ENCODE measurements at places on chromosomes 11 and 22. TPM values are rescaled to one million over a fixed set of nuclear protein-coding genes. Genes with fewer than 3 reads are reported as not detected.
A peak's percentile ranks its signal among the peaks of the same experiment; 100 is the strongest.

ARHGEF17 gene
- 1.4 TPM for polyA plus RNA-seq

C1QTNF5 gene
- polyA plus RNA-seq = 7.3 TPM

MS4A4A gene
- 3.2 TPM for polyA plus RNA-seq

PAX6 gene
- 1.4 TPM for polyA plus RNA-seq

OR51B4 gene
- not detected for polyA plus RNA-seq

GRCh38 chr11:22042081-22042480 lies 150.8 kb upstream of the ANO5 start:
- no peak for DNase-seq

DNA sequence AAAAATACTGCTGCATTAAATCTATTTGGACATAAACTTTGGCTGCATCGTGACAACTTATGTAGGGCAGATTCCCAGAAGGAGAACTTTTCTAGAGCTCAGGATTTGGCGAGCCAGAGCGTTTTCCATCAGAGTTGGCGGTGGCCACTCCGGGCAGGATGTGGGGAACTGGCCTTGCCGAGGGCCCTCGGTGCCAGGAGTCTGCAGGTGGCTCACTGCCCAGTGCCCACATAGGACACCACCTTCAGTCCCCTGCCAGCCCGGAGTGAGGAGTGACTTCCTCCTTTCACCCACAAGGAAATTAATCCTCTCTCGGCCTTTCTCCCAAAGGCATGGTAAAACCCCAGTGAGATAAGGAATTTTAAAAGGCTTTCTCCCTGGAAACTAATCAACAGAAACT lies 1.6 kb upstream of the LGALS2 start:
- DNase-seq = peak; percentile 66

DNA sequence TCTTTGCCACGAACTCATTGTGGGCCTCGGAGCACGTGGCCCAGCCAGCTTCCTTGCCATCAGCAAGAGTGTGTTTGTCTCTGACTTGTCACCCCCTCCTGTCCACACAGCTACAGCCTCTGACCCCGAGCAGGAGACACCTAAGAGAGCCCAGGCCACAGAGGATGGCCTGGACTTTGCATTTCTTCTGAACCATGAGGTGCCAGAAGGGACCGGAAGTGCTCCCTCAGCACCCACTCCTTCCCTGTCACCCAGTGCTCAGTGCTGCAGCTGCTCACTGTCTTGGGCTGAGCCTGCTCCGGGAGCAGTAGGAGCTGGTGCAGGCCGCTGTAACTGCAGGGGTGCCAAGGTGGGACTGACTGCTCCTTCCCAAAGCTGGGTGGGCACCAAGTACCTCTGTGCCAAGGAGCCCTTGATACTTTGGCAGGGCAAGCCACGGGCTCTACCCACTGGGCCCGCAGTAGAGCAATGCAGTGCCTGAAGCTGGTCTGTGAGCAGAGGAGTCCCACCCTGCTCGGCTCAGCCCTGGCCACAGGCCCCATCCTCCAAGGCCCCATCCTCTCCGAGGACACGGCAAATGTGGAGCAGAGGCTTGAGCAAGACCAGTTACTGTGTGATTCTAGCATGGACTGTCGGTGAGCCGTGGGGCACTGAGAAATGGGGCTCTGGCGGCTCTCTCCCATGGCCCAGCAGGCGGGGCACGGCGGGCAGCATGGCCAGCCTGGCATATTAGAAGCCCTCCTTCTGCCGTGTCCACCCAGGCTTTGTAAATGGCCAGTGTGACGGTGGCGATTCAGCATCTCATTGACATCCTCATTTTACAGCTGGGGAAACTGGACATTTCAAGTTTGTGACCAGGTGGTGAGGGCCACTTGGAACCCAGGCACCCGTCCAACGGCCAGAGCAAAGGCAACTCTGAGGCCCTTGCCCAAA lies 6.3 kb downstream of the GRK2 start:
- DNase-seq = no peak

DNA sequence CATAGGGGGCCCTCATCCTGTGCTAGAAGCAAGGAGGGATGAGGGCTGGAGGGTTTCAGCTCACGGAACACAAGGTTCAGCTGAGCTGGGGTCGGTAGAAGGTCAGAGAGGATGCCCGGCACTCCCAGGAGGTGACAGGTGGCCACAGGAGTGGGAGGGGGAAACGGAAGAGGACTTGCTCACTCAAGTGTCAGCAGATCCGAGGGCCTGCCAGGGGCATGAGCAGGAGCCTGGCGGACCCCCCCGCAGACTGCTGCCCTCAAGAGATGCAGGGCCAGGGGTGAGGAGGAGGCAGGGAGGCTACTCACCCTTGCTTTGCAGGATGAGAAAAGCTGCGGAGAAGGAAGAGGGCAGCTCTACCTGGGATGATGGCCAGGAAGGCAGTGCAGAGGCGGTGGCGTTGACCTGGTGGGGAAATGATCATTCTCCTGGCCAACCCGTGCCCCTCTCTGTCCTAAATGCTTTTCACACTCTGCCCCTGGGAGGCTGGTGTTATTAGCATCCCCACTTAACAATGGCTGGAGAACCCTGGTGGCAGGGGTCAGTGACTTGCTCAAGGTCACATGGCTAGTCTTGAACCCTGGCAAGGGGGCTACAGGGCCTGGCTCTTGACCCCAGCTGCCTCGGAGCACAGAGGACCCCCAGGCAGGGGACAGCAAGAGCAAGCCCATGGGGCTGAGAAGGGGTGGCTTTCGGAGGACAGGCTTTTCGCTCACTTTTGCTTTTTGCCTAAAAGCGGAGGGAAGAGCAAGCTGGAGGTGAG lies 30.1 kb upstream of the CSNK1E start:
- DNase-seq = no peak

DNA sequence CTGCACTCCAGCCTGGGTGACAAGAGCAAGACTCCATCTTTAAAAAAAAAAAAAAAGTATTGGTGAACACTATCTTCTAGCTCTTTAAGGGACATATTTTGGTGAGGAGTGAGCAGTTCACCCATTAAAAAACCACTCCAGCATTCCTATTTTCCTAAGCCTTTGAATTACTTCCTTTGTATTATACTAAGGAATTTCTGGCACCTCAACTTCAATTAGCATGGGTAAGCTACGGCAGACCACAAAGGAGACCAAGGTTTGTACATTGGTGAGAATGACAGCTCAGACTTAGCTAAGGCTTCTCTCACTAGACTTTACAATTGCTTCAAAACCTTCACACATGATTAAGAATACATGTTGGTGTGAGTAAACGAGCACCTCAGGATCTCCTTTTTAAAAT lies 57.0 kb upstream of the BIRC3 start:
- no peak for DNase-seq

DNA sequence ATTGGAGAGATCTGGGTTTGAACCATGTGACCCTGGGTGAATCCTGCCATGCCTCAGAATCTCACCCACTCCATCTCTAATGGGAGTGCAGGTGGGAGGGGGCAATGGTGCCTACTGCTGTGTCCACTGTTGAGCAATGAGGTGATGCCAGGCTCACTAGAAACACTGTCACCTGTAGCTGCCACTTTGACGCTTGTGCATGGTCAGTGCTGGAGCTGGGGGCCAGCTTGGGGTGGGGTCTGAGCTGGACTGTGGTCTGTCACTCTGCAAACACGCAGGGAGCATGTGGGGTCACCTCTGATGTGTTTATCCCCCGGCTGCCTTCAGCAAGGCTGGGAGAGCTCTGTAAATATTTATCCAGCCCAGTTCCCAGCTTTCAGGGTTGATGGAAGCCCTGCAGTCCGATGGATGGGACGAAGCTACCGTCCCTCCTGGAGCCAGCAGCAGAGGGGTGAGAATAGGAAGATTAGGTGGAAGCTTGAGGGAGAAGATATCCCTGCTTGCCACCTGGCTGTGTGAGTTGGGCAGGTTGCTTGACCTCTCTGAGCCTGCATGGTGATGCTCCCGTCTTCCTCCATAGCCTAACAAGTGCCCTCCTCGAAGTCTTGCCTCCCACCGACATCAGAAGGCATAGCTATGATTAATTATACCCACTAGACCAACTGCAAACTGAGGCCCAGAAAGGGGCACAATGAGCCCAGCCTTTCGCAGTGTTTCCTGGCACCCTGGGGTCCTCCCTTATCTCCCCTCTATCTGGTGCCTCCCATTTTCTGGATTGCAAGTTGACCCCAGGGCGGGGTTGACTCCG lies 1.7 kb downstream of the MMP11 start:
- no peak for DNase-seq

- DNase-seq = peak; percentile 50
These were observed 54.0 kb downstream of the KREMEN1 start for GRCh38 chr22:29126670-29127395.

GRCh38 chr11:422249-422656 lies 7.5 kb upstream of the SIGIRR start:
- DNase-seq = no peak

- no peak for DNase-seq
These were observed 533.5 kb downstream of the BUD13 start for GRCh38 chr11:116239247-116239646.

DNA sequence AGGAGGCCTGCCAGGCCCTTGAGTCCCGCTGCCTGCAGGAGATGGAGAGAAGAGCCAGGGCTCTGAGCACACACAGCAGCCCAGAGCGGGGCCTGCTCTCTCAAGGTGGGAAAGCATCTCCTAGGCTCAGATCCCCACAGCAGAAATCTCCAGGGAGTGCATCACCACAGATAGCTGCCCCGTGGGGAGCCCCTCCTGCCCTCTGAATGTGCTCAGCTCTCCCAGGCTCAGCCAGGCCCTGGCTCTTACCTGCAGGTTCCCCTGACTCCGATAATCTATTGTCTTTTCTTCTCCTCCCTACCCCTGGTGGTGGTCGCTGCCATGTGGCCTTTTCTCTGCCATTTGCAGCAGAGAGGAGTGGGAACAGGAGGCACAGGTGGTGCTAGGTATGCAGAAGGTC lies 49.9 kb downstream of the BTG4 start:
- no peak for DNase-seq

- no peak for DNase-seq
These were observed 18.6 kb upstream of the NXPE4 start for GRCh38 chr11:114614127-114614720.

DNA sequence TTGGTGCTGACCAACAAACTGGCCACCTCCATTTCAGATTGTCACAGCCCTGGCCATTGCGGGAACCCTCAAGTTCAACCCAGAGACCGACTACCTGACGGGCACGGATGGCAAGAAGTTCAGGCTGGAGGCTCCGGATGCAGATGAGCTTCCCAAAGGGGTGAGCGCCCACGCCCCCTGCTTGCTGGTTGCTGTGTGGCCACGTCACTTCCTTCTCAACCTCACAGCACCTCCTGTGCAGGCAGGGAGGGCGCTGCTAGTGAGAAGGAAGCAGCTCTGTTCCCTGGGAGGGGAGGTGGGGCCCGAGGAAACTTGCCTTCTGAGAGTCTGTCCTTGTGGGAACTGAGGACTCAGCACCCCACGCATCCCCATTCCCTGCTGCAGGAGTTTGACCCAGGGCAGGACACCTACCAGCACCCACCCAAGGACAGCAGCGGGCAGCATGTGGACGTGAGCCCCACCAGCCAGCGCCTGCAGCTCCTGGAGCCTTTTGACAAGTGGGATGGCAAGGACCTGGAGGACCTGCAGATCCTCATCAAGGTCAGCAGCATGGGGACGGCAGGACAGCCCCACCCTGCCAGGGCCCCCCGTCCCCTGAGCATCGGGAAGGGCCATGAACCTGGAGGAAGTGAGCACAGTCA lies 19.3 kb downstream of the POLR3H start:
- DNase-seq = no peak
